ENCODE measurements at places on chromosomes 5 and 9. TPM values are rescaled to one million over a fixed set of nuclear protein-coding genes. Genes with fewer than 3 reads are reported as not detected.

DNA sequence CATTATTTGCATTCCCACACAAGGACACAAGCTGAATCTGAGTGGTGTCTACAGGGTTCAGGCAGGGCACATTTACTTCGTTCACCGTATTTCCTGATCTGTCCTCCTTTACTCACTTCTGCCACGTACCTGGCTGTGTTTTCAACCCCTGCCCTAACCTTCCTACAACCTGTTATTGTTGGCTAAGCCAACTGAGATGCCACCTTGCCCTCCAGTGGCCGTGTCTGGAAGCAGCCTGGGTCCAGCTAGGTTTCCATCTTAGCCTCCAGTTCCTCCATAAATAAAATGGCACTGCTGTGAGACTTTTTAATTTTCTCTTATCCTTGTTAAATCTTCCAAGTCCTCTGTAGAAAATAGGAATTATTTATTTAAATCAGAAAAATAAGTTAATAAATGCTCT is 64.8 kb downstream of the ATP10B start:
- DNase-seq = no peak

DNA sequence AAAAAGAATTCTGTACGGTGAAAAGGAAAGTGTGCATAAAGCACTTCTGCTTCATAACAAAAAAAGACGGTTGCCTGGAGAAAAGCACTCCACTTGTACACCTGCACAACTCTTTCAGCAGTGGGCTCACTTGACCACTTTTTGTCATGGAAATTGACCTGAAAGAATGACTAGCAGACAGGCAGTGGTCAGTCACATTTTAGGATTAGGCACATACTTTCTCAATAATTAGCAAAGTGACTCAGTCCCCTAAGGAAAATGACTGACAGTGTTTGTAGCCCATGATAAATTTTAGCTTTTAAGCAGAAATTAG is 169.3 kb downstream of the FANCC start:
- DNase-seq = no peak

- DNase-seq = no peak
These were observed 116.9 kb upstream of the CPEB4 start for GRCh38 chr5:173771121-173771724.

Gene PDE8B
- polyA plus RNA-seq = not detected

DNA sequence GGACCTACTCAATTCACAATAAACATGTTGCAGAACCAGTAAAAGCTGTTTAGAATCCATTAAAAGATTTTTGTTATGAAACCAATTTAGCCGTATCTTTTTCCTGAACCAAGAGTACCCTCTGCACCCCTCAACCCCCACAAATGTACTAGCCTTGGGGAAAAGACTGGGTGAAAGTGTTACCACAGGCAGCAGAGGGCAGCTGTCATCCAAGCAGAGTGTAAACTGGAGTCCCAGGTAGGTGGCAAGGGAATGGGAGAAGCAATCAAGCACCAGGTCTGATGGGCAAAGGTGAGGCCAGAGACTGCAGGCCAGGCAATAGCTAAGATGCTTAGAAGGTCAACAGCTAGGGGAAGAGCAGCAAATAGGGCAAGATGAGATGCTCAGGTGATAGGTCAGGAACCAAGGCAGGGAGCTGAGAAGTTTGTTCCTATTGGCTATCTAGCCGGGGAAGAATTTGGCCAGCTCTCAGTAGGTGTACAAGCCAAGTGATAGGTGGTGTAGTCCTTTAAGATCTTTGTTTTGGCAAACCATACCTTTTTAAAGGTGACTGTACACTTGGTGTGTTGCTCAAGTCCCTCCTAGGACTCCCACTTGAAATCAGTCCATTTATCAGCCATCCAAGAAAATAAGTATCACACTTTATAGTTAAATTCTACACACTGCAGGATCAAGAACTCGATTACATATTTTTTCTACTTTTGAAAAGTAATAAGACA is 77.8 kb upstream of the CCDC112 start:
- no peak for DNase-seq

Gene TOR2A
- 2.3 TPM for polyA plus RNA-seq

Gene SAXO1
- not detected for polyA plus RNA-seq

Gene LOX
- polyA plus RNA-seq = 0.13 TPM

DNA sequence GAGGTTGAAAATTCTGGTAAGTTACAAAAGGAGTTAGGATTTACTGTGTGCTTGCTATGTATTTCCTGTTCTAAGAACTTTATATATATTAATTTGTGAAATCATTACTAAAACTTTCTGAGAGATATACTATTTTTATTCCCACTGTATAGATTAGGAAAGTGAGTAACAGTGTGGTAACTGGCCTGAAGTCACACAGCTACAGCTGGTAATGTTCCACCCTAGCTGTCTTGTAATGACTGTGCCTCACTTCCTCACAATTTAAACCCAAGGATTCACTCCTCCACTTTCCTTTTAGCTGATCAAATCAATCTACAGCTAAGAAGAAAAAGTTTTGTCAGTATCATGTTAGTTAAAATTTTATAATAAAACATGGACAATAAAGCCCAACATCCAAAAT is 278.8 kb downstream of the GAS1 start:
- DNase-seq = no peak

DNA sequence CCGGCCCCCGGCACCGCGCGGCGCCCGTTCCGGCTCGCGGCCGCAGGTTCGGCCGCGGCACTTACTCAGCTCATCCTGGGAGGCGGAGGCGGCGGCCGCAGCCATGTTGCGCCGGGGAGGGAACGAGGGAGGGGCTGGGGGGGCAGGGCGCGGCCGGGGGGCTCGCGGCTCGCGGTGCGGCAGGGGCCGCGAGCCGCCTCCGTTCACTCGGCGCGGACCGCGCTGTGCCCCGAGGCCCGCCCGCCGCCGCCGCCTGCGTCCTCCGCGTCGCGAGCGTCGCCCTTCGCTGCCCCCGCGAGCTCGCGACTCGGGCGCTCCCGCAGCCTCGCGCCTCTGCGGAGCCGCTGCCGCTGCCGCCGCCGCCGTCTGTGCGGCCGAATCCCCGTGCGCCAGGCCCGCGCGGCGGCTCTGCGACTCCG is 735 bp downstream of the ECPAS start:
- DNase-seq = no peak

GRCh38 chr9:81729135-81729534 is 39.8 kb upstream of the TLE1 start:
- no peak for DNase-seq

DNA sequence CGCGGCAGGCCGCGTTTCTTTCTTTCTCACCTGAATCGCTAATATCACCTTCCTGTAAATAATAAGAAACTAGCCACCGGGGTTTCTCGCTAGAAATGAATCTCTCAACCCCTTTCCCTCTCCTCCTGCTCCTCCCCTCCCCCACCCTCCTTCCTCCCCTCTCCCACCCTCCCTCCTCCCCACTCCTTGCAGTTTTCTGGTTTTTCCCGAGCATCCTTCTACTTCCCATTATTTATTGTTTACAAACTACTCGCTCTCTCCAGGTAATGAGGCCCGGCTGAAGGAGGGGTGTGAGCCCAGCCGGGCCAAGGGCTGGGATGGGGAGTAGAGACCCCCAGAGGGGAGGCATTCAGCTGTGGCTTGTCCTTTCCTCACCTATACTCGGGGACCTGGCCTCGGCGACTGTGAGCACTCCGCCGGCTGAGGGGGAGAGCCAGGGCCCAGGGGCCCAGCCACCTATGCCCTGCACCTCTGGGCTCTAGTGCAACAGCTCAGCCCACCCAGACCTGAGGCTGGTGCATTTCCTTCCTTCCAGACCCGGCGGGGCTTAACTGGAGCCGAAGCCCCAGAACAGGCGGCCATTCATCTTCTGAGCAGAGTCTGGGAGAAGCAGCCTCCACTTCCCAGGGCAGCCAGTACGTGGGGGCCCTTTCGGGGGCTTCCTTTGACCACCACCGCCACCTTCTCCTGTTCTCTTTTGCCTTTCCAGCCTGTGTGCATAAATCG is 2.1 kb upstream of the IRX4 start:
- DNase-seq = no peak

DNA sequence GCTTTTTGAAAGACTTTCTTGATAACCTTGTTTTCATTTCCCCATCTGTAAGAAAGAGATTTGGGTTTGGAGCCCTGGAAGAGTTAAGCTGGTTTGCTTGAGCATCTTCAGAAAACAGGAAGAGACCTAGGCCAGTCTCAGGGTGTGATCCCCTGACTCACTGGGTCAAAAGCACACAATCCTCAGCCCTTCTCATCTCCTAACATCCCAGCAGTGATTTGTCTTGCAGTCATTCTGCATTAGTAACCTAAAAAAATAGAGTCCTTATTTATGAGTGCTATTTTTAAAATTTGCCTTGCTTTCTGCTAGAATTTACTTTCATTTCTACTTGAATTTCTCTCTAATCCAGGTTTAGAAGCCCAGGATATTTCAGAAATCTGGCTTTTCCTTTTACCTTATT is 16.4 kb upstream of the ARSB start:
- DNase-seq = no peak

Gene FNIP1
- polyA plus RNA-seq = 13.2 TPM

DNA sequence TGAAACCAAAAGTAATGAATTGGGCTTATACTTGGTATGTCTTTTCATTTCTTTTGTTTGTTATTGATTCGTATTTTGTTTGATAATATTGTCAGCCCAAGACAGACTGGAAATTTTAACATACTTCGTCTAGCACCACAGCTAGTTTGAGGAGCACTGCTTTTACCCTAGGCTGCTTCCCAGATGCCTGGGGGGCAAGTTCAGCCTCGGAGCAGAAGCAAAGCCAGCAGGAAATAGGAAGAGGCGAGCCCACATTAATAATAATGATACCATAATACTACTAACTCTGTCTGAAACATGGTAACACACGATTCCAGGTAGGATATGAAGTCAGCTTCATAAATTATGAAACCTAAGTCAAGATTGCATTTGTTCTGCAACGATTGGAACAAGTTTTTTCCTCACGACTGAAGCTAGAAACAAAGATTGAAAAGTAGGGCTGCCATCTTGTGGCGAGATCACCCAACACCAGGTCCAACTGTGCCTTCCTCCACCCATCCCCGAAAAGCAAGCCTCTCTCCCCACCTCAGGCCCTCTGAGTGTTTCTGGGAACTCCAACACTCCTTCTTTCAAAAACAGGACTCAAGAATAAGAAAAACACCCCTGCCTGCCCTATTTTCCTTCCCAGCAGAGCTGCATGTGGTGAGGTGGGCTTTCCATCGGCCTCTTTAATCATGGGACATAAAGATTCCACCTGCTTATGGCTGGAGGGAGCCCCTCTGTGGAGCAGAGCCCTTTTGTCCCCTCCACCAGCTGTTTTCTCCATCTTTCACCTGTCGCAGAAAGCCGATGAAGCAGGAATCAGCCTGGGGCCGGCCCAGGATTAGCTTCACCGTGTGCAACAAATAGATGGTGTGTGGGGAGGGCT is 236.4 kb downstream of the CAAP1 start:
- no peak for DNase-seq

GRCh38 chr5:10352430-10353240 is 860 bp upstream of the MARCHF6 start:
- no peak for DNase-seq

- DNase-seq = no peak
These were observed 593.0 kb upstream of the SGCD start for GRCh38 chr5:155733935-155734334.

- no peak for DNase-seq
These were observed 208.1 kb upstream of the PIK3R1 start for GRCh38 chr5:68007451-68007850.

GRCh38 chr9:135199489-135199888 is 112.0 kb downstream of the OLFM1 start:
- DNase-seq = no peak

- no peak for DNase-seq
These were observed 94.5 kb downstream of the CFAP90 start for GRCh38 chr5:7756453-7756852.

GRCh38 chr9:100029251-100029650 is 69.5 kb downstream of the ERP44 start:
- DNase-seq = no peak

DNA sequence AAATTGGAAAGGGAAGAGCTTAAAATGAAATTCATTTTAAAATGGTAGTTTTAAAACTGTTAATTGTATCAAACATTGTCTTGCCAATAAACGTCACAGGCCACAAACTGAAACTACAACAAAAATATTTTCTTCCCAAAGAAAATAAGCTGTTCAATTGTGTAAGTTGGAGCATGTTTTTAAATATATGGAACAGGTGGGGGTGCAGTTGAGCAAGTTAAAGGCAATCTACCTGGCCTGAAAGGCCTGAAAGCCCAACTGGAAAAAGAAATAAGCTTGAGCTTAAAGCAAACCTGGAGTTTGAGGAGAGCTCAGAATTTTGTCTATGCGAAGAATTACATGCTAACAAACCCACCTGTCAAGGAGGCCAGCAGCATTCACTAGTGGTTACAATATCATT is 439.5 kb downstream of the ACTL7B start:
- DNase-seq = no peak

- no peak for DNase-seq
These were observed 356.3 kb downstream of the MAT2B start for GRCh38 chr5:163861670-163862069.

GRCh38 chr5:36337597-36337996 is 35.9 kb upstream of the RANBP3L start:
- no peak for DNase-seq

Gene ANKRD34B
- polyA plus RNA-seq = not detected

GRCh38 chr9:117992006-117992405 is 287.8 kb downstream of the TLR4 start:
- no peak for DNase-seq

- no peak for DNase-seq
These were observed 99.7 kb downstream of the SERINC5 start for GRCh38 chr5:80156156-80156555.

Gene MIGA2
- polyA plus RNA-seq = 9.5 TPM

Gene C9orf152
- polyA plus RNA-seq = not detected

DNA sequence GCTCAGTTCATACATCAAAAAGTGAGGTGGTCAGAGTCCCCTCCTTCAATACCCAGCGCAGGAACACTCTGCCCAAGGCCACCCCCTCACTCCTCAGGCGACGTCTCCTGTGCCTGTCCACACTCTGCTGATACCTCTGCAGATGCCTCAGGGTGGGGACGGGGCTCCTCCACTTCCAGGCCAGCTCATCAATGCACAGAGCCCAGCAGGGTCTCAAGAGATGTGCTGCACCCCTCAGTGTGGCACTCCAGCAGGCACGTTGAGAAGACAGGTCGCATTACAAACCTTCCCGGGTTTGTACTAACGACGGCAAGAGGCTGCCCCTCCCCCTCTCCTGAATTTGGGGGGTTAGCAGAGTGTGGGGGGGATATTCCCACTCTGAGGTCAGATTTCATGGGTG is 128.5 kb downstream of the ZNF354C start:
- no peak for DNase-seq

DNA sequence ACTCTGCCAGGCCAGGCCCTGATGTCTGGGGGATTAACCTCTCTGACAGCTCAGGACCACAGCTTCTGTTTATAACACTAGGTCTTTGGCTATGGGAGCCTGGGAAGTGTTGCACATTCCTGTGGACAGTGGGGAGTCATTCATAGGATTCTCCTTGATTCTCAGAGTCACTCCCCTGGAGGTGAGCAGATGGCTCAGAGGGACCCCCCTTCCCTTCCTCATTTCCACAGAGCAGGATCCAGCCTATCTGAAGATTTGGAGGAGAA is 60.2 kb downstream of the NRG2 start:
- no peak for DNase-seq

DNA sequence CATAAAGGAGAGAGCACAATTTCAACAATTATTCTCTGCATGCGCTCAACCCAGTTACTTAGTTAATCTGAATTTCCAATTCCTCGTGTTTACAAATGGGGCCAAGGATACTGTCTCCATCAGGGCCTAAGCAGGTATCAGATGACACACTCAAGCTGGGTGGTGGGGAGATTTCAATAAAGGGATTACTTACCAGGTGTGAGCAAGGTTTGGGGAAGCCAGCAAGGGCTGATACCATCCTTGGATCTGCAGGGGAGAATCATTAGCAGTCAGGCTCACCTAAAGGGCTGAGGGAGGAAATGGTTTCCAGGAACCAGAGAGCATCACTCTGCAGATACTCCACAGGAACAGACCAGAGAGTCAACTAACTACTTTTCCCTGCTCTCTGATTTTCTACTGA is 487.1 kb downstream of the NTRK2 start:
- no peak for DNase-seq

All from keratinocyte (primary cell).